ENCODE measurements at places on chromosomes 11 and 22. TPM values are rescaled to one million over a fixed set of nuclear protein-coding genes. Genes with fewer than 3 reads are reported as not detected.

DNA sequence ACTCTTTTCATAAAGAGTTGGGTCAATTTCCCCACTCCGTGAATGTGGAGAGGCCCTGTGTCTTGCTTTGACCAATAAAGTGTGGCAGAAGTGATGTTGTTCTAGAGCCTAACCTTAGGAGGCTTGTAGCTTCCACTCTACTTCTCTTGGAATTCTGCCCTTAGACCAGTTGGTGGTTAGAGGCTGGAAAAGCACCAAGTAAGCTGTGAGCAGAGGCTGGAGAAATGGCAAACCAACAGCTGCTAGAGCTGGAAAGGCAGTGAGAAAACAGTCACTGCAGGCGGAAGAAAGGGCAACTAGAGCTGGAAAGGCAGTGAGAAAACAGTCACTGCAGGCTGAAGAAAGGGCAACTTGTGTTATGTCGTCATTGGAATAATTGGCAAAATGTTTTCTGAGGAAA is 29.8 kb upstream of the MSANTD2 start:
- DNase-seq = no peak

DNA sequence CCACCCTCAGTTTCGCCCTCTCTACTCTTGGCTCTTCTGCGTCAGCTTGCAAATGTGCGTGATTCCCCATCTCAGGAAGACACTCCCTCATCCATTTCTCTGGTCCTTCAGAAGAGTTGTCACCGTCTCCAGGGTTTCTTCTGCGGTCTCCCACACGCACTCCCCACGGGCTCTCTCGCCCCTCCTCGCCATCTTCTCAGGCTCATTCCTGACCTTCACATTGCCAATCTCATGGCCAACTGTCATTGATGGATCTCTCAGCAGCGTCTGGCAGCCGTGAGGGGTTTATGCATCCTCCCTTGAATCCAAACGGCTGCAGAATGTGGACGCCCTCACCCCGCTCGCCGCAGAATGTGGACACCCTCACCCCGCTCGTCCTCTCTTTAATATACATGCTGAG is 10.5 kb downstream of the SYNGR1 start:
- DNase-seq = no peak

DNA sequence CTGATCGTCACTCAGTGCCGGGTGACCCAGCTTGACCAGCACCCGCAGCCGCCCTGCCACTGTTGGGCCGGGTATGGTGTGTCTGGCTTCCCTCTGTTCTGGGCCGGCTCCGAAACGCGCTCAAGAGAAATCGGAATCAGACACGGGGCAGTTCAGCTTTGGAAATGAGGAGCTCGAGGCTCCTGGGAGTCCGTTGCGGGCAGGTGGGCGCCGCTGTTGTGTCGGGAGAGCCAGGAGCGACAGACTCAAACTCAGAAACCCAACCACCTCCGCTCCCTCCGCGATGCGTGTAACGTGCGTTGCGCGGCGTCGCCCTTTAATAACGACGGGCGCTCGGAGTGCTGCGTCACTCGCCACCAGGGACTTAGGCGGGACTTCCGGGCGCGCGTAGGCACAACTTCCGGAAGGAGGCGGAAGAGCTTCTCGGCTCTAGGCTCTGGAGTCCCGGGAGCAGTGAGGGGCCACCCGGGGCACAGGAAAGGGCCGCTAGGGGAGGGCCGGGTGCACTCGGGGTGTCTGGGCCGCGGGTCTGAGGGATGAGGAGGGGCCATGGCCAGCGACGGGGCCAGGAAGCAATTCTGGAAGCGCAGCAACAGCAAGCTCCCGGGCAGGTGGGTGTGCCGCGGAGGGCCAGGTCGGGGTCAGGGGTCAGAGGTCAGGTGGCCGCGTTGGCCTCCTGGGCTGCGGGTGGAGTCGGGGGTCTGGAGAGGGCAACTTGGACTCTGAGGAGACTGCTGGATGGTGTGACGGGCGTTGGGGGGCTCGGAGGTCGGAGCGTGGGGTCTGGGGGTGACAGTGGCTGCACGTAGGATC is at the start of gene TBC1D22A:
Gene TBC1D22A, plus strand, starts transcription at position 413 of the 813 bp plus-strand sequence. Its CDS starts 137 bp downstream, at position 550.
- peak; percentile 96 for DNase-seq

DNA sequence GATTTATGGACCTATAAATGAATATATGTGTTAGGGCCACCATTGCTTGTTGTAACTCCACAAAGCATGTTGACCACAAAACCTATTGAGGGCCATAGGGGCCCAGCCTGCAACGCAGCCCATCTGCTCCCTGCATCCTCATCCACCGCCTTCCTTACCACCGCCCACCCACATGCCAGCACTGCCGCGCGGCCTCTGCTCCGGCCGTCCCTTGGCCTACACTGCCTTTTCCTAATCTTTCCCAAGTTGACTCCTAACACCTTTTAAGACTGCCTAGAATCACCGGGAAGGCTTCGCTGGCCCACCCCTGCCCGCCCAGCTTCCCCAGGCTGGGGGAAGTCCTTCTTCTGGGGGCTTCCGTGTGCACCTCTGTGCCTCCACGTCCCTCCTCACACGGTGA is 55.0 kb downstream of the SNX19 start:
- no peak for DNase-seq

GRCh38 chr11:17922416-17922788 is 90.4 kb downstream of the SERGEF start:
- no peak for DNase-seq

DNA sequence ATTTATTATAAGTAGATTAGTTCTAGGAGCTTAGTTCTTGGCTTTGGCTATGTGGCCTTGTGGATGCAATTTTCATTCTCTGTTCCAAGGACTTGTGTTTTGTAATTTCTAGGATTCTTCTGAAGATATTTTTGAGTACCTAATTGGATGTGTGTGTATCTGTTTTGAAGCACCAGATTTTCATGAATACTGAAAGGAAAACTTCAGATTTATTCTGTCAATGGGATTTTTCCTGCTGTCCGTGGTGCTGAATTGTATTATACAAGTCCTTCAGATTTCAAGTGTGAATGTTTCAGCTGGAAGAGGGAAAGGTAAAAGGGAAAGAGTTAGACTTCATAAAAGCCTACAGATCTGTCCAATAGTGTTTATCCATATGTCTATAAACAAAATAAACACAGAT is 18.2 kb upstream of the SYN3 start:
- DNase-seq = no peak

GRCh38 chr11:11965192-11965591 is 43.2 kb downstream of the DKK3 start:
- no peak for DNase-seq

GRCh38 chr11:42255906-42256305 is 796.5 kb upstream of the LRRC4C start:
- DNase-seq = no peak

DNA sequence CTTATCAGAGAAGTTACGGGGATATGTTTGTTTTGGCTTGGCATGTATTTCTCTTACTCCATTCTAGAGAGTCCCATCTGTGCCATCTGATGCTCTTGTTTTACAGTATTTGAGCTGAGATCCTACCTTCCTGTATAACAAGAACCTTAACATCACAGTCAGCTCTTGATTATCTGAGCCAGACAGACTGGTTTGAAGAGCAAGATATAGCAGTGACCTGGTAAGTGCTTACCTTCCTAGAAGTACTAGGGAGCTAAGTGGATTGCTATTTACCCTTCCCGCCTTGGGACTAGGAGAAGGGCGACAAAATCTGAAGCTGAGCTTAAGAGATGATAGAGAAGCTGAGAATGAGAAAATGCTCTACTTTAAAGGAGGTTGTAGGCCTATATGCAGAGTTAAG is 235.3 kb downstream of the CSNK2A3 start:
- DNase-seq = no peak

DNA sequence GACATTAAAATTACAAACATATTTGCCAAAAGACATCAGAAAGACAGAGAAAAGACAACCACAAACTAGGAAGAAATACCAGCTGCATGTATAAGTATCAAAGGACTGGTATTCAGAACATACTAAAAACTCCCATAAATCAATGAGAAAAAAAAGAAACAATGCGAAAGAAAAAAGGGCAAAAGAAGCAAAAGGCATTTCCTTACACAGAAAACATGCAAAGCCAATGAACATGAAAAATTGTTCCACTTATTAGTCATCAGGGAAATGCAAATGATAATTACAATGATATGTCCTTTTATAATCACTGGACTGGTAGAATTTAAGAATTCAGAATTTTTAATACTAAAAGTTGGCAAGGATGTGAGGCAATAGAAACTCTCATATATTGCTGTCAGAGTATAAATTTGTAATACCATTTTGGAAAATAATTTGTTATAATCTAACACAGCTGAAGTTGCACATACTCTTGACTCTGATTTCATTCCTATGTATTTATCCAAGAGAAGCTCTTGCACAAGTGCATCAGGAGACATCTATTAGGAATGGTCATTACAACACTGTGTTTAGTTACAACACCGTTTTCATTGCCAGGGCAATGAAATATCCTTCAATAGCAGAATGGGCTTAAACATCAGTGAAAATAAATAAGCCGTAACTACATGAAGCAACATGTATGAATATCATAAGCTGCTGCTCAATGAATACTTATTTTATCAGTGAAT is 279.7 kb downstream of the SWAP70 start:
- no peak for DNase-seq

DNA sequence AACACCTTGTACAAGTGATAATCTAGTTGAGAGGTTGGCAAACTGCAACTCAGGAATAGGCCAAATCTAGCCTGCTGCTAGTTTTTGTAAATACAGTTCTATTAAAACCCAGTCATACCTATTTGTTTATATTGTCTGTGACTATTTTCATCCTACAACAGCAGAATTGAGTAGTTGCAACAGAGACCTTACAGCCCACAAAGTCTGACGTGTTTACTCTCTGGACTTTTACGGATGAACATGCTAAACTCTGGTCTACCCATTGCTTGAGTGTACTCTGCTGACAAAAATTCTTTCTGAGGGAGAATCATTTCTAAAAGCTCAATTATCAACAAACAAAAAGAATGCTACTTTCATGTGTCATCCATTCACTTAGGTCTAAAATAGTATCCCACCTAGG is 287.0 kb downstream of the DYNC2H1 start:
- DNase-seq = no peak

- DNase-seq = no peak
These were observed 31.2 kb upstream of the RBMXL2 start for GRCh38 chr11:7057641-7058040.

DNA sequence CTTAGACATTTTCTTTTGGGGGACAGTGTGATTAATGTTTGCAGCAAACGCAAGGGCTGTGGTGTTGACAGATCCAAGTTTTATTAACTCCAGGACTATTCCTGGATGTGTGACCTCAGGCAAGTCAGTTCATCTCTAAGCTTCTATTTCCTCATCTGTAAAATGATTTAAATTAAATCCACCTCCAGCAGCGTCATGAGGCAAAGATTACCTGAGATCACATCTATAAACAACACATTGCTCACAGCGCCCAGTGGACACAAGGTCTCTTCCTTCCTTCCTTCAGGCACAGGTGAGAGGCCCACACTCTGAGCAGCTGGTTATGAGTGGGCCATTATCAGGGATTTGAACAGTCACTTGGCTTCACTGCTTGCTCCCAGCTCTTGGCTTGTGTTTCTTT is 111.2 kb upstream of the RASSF10 start:
- no peak for DNase-seq

- no peak for DNase-seq
These were observed 73.3 kb upstream of the AMPD3 start for GRCh38 chr11:10381736-10382135.

DNA sequence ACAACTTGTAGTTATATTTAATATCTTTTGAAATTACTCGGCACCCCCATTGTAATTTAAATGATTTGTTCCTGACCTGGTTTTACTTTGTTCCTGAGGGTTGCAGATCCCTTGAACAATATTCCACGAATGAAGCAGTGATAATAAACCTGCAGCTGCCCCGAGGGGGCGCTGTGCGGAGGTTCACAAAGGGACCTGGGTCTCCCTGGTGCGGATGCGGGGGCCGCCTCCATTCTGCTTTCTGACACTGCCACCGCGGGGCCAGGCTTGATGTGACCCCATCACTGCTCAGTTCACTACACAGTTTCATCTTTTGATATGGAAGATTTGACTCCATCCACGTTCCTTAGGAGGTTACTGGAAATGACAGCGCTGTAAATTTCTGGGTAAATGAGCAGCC is 62.9 kb upstream of the PRODH start:
- no peak for DNase-seq

GRCh38 chr11:35013514-35014233 is 97.3 kb downstream of the PDHX start:
- DNase-seq = no peak

- no peak for DNase-seq
These were observed 610.9 kb downstream of the CNTN5 start for GRCh38 chr11:99631618-99632017.

DNA sequence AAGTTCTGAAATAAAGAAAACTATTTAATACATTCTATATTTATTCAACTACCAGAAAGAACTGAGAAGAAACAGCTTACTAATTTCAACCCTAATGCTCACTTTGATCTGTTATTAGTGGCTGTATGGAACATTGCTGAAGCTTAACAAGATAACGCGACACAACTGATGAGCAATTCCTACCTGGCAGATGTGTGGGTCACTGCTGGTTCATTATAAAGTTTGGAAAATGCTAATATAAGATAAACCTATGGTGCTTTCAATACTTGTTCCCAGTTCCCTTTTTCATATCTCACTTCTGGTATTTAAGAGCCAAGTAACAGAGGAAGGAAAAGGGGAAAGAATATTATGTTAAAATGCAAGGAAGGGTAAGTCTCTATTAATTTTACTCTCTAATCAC is 10.5 kb downstream of the CTSC start:
- DNase-seq = no peak

- no peak for DNase-seq
These were observed 41.4 kb upstream of the NFAM1 start for GRCh38 chr22:42473484-42474193.

- DNase-seq = peak; percentile 74
These were observed 703 bp downstream of the ABTB2 start for GRCh38 chr11:34356913-34357700.

- no peak for DNase-seq
These were observed 26.1 kb downstream of the APOL6 start for GRCh38 chr22:35674335-35674734.

Gene C11orf86
- not detected for total RNA-seq

Gene TYR
- total RNA-seq = not detected

Gene SSH3
- 37.7 TPM for total RNA-seq

Gene NLRP6
- 1.3 TPM for total RNA-seq

Gene FGF4
- total RNA-seq = not detected
